Fibroblast of the conjunctiva (primary cell): ENCODE measurements at places on chromosomes 7 and 10.

GRCh38 chr10:29698773-29699490, 64.2 kb upstream of the SVIL start:
- no peak for DNase-seq

- DNase-seq: no peak
Observed at GRCh38 chr10:8752146-8752843, 697.8 kb downstream of the GATA3 start.

GRCh38 chr10:109933984-109934565, 10.8 kb upstream of the XPNPEP1 start:
- no peak for DNase-seq

- DNase-seq: no peak
Observed at GRCh38 chr7:142882338-142882678, 3.2 kb downstream of the TRPV6 start.

GRCh38 chr7:22115689-22116088, 170.0 kb upstream of the CDCA7L start:
- DNase-seq: no peak

DNA sequence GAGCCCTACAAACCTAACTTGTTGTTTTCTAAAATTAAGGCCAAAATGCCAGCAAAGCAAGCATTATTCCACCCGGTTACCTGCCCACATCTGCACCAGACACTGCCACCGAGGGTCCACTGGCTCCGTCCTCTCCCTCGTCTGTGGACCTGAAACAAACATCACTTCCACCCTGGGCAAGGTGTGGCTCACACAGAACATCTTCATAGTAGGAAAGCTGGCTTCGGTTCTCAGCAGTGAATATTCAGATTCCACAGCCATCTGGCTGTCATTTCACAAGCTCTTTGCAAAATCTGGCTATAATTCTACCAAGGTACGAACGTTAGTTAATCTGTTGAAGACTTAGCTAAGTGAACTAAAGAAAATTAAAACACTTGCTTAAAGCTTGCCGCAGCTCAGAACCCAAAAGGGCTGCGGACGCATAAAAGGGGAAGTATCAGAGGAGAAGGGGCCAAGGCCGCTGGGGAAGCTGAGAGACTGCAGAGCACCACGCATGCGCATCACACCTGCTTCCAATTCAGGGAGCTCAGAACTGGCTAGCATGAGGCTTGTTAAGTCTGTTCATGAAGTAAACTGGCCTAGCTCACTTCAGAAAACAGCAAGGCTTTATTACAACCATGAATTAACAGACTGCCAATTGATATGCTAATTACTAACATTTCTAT, 46.1 kb downstream of the PTPRN2 start:
- DNase-seq: no peak

DNA sequence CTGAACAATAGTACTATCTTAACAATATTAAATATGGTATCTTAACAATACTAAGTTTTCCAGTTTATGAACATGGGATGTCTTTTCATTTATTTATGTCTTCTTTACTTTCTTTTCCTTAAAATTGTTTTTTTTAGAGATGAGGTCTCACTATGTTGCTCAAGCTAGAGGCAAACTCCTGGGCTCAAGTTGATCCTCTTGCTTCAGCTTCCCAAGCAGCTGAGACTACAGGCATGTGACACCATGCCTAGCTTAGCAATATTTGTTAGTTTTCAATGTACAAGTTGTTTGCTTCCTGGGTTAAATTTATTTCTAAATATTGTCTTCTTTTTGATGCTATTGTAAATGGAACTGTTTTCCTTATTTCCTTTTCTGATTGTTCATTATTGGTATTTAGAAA, 16.9 kb downstream of the CDH23 start:
- no peak for DNase-seq

DNA sequence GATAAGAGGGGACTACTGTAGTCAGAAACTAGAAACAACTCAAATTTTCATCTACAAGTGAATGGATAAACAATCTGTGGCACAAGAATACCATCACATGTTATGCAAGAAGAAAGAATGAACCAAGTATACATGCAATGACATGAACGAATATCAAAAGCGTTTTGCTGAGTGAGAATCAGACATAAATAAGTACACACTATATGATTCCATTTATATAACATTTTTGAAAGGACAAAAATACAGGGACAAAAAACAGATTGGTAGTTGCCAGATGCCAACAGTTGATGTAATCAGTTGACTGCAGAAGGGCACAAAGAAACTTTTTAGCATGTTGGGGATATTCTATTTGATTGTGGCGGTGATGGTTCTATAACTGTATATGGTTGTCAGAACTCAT, 33.6 kb downstream of the CTNNA3 start:
- no peak for DNase-seq

- DNase-seq: no peak
Observed at GRCh38 chr7:158738841-158739240, 34.2 kb upstream of the NCAPG2 start.
